ENCODE measurements at places on chromosomes 7 and 10.

GRCh38 chr7:24917510-24918239, 62.3 kb downstream of the OSBPL3 start:
- no peak for DNase-seq

DNA sequence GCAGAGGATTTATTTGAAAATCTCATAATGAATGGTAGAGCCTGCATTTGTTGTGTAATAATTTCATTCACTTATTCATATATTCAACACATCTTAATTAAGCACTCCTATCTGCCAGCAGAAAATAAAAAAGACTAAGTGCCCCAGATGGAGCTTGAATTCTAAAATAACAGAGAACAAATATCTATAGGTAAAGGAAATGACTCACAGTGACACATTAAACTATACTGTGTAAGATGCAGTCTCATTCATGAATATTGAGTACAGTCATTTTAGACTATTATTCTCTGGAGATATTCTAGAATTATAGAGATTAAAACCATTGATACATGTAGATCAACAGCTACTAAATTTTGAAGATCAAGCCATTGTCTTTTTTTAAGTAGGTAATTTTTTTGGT, 72.1 kb downstream of the PTPRZ1 start:
- no peak for DNase-seq

GRCh38 chr7:93843260-93843659, 47.3 kb downstream of the TFPI2 start:
- DNase-seq: no peak

DNA sequence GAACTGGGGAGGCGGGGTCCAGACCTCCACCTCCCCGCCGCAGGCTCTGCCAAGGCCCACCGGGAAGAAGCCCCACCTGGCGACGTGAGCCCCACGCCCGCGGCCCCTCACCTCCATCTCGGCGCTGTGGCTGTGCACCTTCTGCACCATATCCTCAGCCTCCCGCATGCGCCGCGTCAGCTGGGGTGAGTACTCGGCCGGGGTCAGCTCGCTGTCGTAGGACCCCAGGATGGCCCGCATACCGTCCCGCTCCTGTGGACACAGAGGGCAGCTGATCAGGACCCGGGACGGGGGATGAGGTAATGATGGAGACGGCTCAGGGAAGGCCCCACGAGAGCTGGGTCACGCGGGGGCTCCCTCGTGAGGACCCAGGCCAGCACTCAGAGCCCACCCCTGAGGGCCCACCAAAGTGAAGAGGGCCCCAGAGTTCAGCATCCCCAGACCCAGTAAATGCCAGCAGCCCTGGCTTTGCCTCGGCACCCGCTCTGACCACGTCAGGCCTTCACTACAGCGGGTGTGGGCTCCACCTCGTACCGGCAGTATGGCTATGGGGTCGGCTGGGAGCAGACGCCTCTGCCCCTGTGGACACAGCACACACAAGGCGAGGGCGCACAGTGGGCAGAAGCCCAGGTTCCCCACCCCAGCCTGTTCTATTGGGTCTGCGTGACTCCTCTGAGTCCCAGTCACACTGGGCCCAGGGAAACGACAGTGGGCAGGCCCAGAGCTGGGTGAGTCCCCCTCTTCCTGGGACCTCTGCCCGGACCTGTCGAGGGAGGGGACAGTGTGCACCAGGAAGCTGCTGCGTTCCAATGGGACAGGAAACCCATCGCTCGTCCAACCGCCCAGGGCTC, 218.1 kb downstream of the MAD1L1 start:
- DNase-seq: no peak

GRCh38 chr10:52464368-52465124, 150.5 kb downstream of the DKK1 start:
- no peak for DNase-seq

DNA sequence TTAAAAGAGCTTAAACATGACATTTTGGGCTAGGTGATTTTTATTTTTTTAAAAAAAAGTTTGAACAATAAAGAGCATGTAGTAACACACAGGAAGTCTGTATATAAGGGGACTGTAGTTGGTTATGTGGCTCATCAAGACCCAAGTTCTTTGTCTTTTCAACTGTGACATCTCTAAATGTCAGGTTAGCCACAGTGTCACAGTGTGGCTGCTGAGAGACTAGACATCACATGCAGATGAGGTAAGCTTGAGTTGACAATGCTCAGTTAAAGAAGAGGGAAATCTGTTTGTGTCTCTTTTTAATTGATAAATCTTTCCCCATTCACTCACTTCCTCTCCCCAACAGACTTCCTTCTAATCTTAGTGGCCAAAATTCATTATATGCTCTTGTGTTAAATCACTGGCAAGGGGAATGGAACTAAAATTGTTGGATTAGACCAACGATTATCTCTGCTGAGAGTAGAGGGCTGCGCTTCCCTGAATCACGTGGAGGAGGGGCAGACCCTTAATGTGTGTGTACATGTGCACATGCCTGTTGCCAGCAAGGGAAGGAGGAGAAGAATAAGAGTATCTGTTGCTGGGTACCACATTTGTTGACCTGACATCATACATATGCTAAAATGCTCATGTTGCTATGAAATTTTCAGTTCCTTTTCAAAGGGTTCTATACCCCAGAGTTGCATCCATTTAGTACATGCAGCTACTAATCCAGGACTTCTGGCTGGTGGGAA, 78.3 kb downstream of the MMRN2 start:
- no peak for DNase-seq

- no peak for DNase-seq
These were observed 217.1 kb upstream of the HGF start for GRCh38 chr7:81986723-81987470.

GRCh38 chr7:106610996-106611886, 49.7 kb downstream of the CCDC71L start:
- no peak for DNase-seq

DNA sequence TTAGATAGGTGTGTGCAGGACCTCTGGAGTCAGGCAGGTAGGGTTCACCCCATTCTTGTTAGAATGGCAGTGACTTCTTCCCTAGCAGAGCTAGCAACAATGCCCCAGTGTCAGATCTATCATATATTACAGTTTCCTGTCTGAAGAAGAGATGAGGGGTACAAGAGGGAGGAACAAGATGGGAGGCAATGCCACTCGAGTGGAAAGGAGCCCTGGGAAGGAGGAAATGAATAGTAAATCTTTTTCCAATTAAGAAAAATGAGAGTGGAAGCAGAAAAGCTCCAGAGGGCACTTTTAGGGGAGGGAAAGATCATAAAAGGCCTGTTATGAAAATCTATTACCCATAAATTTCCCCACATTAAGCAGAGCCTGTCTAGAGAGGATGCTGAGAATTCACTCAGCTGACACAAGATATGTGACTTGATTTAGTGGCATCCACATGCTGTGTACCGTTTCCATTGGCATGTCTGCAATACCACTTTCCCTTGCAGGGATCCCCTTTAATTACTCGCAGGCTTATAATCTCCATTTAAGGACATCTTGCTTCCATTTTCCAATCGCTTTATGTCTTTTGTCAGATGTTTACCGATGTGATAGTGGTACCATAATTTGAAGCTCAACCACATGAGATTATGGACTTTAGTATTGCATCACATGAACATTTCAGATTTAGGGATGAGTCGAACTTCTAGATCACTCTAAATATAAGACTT, 70.0 kb upstream of the AGBL3 start:
- DNase-seq: no peak

GRCh38 chr10:100873827-100874326, 38.9 kb upstream of the SLF2 start:
- no peak for DNase-seq

- DNase-seq: no peak
These were observed 130.7 kb downstream of the CELF2 start for GRCh38 chr10:11148142-11149028.

DNA sequence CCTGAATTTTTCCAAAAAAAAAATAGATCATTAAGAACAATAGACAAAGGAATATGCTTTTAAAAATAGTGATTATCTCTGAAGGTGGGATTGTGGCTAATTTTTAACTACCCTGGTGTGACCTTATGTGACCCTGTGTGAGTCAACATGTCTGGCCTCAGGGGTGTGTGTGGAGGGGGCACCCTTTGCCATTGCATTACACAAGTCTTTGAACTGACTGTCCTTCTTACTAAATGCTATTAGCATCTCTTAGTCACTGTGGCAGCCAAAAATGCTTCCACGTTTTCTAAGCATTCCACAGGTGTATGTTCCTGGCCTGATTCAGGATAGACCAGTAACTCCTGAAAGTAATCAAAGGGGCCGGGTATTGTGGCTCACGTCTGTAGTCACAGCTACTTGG, 175.4 kb downstream of the MGMT start:
- DNase-seq: no peak

DNA sequence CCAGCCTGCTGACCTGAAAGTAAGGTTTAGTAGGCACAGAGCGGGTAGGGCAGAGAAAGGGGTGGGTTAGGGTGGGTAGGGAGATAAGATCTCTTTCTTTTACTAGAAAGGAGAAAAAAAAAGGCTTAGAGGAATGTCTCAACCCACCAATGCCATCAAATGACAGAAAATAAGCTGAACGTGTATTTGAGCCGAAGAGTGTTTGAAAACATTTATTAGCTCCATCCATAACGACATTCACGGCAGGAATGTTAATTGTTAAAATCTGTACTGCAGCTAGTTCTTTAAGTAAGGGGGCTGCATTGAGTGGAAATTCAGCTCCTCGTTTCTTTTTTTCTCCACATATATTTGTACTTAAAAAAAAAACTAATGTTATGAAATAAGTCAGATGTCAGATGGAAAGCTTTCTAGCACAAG, 63.7 kb upstream of the ARID5B start:
- peak; percentile 33 for DNase-seq

DNA sequence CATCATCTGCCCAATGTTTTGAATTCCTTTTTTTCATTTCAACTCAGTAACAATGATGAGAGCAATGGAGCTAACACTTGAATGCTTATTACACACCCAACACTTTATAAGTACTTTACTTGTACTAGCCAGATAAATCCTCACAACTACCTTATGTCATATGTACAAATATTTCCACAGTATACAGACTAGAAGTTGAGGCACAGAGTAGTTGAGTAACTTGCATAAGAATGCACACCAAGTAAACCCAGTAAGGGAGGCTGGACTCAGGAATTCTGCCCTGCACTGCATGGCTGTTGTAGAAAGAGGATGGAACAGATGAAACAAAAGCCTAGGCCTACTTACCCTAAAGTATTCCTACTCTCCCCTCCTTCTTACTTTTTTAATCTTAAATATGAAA, 15.8 kb downstream of the DPY19L1 start:
- DNase-seq: no peak

DNA sequence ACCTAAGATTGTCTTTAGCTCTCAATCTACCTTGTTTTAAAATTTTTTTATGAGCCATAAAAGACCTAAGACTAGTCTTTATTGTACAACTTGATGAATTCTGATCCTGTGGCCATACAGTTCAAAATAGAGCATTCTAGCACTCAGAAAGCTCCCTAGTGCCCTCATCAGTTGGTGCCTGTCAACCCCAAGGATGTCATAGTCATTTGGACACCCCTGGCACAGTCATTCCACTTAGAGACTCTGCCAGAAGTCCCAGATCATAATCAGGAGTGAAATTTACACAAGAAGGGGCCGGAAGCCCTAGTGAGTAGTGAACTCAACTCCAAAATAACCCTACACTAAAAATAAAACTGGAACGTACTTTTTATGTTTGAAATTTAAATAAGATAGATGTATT, 80.0 kb upstream of the INSIG1 start:
- no peak for DNase-seq

- DNase-seq: no peak
These were observed 46.5 kb downstream of the INPP5F start for GRCh38 chr10:119772334-119772733.

DNA sequence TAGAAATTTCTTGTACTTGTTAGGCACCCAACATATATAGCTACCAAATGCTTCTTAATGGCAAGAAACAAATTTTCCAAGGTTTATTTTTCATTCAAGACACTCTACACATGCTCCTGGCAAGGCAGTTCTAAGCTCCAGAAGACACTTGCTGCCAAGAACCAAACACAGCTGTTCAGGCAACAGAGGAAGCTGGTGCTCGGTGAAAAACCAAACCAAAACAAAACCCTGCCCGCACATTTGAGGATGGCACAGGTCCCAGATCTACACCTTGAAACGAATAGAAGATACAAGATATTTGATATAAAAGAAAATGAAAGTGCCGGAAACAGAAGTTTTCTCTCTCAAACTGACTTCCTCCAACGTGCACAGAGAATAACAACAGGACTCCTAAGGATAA, 4.9 kb upstream of the DNTT start:
- DNase-seq: no peak

- DNase-seq: no peak
These were observed 6.5 kb upstream of the WDR86 start for GRCh38 chr7:151416112-151416940.

- no peak for DNase-seq
These were observed 115.5 kb upstream of the GALNT17 start for GRCh38 chr7:71016401-71016800.

DNA sequence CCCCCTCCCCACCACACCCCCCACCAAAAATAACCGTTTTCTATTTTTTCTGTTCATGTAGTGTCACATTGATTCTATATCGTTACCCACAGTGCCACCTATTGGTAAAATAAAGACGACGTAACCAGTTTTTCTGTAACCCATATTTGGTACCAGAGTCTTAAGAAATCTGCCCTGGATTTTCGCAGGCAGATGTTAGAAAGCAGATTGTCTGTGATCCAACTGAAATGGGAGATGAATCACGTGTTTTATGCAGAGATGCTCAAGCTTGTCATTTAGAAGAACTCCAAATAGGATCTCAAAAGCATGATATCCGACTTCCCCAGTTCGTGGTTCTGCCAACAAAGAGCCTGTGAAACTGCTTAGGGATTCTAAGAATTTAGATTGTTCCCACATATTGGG, 261.1 kb upstream of the CSTF2T start:
- no peak for DNase-seq

- no peak for DNase-seq
These were observed 162.5 kb upstream of the PTN start for GRCh38 chr7:137506031-137506430.

DNA sequence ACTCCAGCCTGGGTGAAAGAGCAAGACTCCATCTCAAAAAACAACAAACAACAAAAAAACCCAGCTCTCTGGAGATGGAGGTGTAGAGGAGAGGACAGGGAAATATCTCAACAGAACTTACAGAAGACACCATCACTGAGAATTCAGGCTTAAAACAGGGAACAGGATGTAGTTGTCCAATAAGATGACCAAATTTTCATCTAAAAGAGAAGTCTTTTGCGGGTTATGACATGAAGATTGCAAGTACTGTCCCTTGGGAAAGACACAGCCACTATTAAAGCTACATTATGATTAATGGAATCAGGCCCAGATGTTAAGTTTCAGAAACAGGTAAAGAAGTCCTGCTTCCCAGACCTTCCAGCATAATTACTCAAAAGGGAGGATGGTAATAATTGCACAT, 235.2 kb upstream of the NRP1 start:
- no peak for DNase-seq

GRCh38 chr7:112930787-112931186, 140.6 kb upstream of the TMEM168 start:
- no peak for DNase-seq

All from left renal cortex interstitium (tissue), 4 donors.